ENCODE measurements at places on chromosomes 5 and 9.

DNA sequence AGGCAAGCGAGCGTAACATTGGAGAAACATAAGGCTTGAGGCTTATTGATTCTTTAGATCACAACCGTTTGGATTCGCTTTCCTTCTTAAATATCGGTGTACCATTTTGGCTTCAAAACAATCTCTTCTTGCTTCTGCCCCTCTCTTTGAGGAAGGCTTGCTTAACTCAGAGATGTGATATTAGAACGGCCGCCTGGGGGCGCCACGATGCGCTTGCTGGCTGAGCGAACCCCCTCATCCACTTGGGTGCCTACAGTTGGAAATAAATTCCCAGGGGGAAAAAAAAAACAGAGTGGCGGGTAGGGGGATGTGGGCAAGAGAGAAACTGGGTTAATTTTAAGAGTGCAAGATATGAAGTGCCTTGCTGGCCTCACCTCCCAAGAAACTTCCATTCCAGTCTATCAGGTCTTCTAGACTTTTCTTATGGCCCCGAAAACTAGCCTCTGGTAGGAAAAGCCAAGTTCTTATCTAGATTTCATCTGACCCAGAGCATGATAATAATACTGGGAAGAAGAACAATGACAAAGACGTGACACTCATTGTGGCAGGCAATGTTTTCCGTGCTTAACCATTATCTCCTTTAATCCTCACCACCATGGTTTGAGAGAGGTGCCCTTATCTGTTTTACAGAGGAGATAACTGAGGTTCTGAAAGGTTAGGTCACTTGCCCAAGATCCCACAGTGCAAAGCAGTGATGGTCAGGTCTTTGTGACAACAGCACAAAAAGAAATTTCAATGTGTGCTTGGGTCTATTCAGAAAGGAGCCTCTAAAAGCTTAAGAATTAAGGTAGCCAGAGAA lies 115.8 kb downstream of the DPYSL3 start:
- no peak for DNase-seq

DNA sequence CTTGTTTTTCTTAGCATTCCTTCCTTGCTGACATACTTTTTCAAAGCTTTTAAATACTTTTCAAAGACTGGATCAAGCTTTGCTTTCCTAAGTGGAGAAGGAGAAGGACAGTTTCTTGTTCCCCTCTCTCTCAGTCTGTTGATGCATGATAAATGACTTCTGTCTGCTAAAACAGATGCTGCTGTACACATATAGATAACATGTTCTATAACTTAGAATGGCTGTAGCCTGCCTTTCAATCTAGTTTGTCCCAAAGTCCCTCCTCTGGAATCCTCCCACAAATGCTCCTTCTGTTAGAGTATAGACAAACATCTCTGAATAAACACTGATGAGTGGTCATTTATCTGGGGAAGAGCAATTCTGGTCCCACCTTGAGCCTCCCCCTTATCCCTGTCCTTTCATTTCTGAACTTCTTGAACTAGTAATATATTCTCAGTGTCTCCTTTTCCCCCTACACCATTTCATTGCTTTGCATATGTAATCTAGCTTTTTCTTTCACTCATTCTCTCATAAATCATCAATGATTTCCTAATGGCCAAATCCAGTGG lies 5.4 kb upstream of the HEMGN start:
- DNase-seq, result no peak

DNA sequence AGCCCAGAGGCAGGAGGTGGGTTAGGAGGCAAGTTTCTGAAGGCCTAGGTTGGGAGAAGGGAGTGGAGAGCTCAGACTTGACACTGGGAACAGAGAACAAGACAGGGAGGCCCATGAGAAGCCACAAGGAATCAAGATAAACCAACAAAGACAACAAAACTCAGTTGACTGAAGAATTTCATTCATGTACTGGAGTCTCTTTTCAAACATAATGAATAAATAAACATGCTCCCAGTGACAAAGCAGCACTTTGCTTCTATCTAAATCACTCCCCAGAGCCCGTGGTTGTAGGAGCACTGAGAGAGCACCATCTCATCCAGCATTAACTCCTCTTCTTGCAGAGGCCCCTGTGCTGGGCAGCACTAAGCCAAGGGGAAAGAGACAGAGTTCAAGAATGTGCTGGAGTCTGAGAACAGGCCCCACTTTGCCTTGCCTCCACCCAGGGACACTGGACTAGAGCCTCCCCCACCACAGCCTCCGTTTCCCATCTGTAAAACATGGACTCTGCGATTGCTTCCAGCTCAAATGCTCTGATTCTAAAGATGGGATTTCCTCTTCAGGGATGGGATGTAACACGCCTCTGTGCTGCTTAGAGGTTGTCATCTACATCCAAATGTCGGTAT lies 282.0 kb downstream of the SPOCK1 start:
- DNase-seq, result no peak

DNA sequence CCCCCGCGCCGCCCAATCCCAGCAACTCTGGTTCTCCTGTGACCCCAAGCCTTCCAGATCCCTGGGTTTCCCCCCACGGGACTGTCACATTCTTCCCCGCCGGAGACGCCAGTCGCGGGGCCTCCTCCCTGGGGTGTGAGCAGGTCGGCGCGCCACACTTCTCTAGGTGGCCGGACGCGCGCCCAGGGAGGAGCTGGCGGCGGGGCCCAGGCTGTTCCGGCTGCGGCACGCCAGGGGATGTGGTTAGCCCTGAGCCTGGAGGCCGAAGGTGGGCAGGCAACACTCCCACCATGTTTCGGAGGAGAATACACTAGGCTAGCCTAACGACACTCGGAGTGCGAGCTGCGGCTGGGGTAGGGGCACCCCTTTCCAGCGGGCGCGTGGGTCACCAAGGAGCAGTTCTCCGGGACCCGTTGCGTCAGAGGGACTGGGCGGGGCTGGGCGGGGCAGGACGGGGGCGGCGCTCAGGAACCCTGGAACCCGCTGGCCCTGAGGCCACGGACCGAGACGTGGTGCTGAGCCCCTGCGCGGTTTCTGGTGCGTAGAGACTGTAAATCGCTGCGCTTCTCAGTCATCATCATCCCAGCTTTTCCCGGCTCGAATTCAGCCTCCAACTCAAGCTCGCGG lies at the start of gene SLC27A6:
TSS of gene SLC27A6 (plus strand) at position 478 of the 627 bp plus-strand sequence. CDS start 650 bp downstream, outside the sequence.
- no peak for DNase-seq

DNA sequence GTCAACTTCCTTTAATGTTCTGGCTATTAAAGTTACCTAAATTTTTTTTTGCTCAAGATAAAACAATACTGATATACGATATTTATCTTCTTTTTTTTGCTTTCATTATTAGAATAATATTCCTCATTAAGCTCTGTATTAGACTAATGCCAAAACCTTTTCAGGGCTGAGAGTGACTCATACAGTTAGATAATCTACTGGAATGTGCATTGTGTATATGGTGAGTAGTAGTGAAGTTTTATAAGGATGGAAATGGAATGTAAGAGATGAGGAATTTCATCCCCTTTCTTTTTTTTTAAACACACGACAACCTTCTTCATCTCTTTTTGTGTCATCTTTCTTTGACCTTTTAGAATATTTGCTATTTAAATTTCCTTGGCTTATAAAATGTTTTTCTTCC lies 268.6 kb downstream of the ISL1 start:
- DNase-seq, result no peak

GRCh38 chr9:89889865-89890264 lies 285.1 kb downstream of the GADD45G start:
- DNase-seq, result no peak

- no peak for DNase-seq
Observed at GRCh38 chr5:422323-423232, 20.4 kb upstream of the EXOC3 start.

DNA sequence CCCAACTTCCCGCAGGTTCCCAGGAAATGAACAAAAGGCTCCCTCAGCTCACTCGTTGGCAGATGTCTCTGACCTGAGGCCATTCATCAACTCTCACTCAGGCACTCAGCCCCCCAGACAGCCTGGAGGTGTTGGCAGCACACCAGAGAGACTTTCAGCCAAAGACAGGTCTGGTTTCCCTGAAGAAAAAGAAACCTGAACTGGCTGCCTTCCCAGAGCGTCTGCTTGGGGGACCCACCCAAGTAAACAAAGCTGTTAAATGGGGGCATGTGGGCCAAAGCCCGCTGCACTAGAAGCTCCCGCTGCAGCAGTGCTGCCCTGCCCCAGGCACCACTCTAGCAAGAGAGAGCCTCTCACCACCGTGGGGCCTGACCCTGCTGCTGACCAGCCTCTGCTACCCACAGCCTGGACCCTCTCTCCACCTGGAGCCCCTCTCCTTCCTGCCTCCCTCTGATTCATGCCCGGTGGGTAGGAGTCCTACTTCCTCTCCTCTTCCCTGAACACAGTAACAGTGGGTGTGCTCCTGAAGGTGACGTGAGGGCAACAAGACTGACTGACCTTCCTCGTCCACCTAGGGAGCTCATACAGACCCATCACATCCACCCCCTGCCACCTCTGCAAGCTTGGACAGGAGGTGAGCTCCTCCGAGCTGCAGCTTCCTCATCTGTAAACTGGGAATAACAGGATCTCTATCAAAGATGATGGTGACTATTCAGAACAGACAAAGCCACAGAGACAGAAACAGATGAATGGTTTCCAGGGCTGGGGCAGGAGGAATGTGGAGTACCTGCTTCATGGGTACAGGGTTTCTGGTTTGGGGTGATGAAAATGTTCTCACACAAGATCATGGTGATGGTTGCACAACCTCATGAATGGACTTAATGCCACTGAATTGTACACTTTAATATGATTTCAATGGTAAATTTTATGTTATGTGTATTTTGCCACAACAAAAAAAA lies 31.0 kb upstream of the GABRP start:
- DNase-seq, result no peak

- DNase-seq, result no peak
Observed at GRCh38 chr9:107706701-107707427, 217.3 kb upstream of the KLF4 start.

GRCh38 chr5:133827011-133827410 lies 141.4 kb downstream of the C5orf15 start:
- no peak for DNase-seq

- DNase-seq, result no peak
Observed at GRCh38 chr5:112552791-112553190, 133.7 kb upstream of the EPB41L4A start.

- no peak for DNase-seq
Observed at GRCh38 chr9:128828719-128829452, 708 bp downstream of the SPOUT1 start.

GRCh38 chr5:54696931-54697330 lies 179.4 kb downstream of the SNX18 start:
- no peak for DNase-seq

DNA sequence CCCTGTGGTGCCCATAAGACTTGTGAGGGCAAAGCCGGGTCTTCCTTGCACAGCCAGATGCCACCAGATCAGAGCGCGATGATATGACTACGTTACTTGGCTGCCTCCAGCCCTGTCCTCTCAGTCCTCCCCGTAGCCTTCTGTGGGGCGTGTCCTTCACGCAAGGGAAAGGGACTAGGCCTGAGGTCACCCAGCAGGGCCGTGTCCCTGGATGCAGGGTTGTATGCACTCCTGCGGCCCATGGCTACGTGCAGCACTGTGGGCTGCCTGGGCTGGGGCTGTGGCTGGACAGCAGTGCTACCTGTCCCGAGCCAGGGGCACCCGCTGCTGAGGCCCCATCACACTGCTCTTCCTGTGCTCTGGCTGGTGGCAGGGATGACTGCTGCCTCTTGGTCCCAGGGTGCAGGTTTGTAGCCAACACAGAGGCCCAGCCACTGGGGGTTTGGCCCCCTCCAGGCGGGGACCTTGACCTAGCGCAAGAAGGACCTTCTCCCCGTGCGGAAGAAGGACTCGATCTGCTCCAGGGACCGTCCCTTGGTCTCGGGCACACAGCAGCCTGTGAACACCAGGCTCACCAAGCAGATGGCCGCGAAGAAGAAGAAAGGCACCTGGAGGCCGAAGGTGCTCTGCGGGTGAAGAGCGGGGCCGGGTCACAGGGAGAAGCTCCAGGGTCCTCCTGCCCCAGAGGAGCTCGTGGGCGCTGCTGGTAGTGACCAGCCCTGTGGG lies 7.2 kb downstream of the SLC2A6 start:
- DNase-seq, result no peak

- DNase-seq, result no peak
Observed at GRCh38 chr5:123450640-123451039, 27.4 kb upstream of the CEP120 start.

DNA sequence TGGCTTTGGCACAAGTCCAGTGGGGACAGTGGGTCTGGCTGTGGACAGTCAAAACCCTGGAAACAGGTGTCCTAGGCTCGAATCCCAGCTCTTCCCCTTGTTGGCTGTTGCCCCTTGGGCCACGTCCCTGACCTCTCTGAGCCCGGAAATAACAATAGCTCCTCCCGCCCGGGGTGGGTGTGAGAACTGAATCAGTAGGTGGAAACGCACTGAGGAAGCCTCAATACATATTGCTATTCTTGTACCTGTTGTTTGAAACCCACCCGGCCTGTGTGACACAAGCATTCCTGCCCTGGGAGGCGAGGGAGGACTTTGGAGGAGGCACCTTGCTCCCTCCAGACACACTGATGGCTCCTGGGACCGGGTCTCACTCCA lies 134.1 kb downstream of the OLFM1 start:
- DNase-seq, result no peak

DNA sequence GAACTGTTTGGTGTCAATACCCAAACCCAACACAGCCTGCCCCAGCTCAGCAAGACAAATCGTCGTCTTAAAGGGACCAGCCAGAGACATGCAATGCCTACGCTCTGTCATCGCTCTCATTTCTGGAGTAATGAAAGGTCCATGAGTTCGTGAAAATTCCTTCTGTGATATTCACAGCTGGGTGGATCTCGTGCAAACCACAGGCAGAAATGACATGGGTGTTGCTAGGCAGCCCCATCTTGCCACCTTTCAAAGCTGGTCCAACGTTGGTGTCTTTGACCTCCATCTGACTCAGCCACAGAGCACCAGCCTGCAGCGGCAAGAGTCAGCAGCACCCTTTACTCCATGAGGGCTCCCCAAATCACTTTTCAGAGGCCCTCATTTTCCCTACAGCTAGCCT lies 215.3 kb downstream of the SLIT3 start:
- no peak for DNase-seq

- DNase-seq, result no peak
Observed at GRCh38 chr5:152177626-152178349, 227.3 kb downstream of the NMUR2 start.

DNA sequence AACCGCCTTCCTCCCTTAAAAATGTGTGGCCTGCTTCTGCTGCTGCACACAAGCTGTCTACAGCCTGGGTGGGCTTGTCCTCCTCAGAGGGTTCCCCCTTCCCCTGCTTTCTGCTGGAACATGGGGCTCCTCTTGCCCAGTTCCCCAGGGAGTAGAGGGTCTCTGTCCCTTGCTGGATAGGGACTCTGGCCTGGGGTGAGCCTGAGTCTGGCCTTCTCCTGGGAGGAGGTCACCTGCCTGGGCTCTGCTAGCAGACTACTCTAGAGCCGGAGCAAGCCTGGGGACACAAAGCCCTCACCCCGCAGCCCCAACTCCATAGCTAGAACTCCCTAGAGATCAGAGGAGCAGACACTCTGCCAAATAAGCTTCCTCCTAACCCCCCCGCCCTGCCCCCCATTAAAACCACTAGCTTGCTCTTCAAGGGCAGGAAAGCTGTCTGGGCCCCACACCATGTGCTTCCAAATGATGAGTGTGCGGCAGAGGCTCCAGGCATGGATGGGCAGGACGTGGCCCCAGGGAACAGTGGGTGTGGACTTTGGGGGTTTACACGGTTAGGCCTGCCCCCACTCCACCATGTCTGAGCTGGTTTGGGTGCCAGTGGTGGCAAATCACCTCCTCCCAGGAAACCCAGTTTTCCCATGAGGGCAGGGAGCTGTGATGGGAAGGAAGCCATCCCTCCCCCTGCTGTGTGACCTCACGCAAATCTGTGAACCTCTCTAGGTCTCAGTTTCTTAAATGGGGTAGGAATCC lies 10.0 kb downstream of the TCF7 start:
- DNase-seq, result peak; percentile 77

Measured in CD4-positive, alpha-beta T cell (primary cell).